ENCODE measurements at places on chromosomes 1 and 21.

DNA sequence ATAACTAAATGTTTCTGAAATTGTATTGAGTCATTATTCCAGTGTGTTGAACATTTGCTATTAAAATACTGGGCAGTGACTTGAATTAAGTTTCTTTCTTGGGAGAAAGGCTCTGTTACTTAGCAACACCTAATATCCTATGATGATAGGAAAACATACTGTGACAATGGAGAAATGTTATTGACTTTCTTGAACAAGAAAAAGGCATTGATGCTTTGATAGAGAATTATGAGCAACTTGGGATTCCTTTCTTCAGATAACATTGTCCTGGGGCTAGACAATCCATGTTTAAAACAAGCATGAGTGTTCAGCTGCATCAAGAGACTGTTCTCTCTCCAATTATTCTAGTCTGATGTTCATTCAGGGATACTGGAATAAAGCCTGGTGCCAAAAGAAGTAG, 215.9 kb upstream of the L1TD1 start:
- no peak for DNase-seq

- peak; percentile 86 for DNase-seq
Measured at GRCh38 chr1:235327559-235328270, at the start of gene ARID4B. TSS of gene ARID4B (minus strand) at chr1:235328179. CDS start at chr1:235326919, 1,260 bp downstream.

- DNase-seq: no peak
Measured at GRCh38 chr1:57093122-57093521, 127.3 kb upstream of the C8B start.

- DNase-seq: no peak
Measured at GRCh38 chr1:104726917-104727316, 977.2 kb downstream of the AMY1C start.

- DNase-seq: peak; percentile 93
Measured at GRCh38 chr1:28313702-28314546, 14.9 kb upstream of the MED18 start.

GRCh38 chr1:214277704-214278635, 3.0 kb upstream of the SMYD2 start:
- DNase-seq: no peak

- DNase-seq: no peak
Measured at GRCh38 chr1:33151116-33151515, 30.7 kb downstream of the TRIM62 start.

DNA sequence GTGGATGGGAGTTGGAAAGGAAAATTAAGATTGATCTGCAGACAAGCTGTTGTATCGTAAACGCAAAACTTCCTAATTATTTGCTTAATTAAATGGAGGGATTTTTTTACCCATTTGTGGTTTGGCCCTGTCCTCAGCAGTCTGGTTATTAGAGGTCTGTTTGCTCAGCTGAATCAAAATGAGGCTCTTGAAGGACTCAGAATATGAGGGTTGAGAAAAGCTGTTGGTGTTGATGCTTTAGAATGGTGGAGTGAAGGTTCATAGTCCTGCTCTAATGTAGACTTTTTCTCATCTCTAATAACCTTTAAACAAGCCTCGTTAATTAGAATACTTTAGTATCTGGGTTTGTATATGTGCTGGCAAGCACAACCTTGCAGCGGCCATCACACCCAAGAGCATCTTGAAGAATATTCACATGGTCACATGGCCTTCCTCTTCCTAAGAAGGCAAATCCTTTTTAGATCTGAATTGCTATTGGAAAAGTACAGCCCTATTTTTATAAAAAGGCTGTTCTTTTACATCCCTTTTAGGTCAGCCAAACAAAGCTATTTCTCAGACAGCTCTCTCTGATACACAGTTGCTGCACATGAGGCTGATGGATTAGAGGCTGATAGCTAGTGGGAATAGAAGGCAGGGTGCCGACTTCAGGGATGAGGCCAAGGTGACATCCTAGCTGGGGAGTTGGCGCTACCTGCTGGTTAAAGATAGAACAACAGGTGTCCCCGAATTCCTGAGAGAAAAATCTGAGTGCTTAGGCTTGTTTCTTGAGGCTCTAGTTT, 53.8 kb downstream of the MACF1 start:
- DNase-seq: peak; percentile 69

- no peak for DNase-seq
Measured at GRCh38 chr1:118338936-118339335, 153.9 kb upstream of the SPAG17 start.

GRCh38 chr1:30271401-30272276, 451.7 kb downstream of the MATN1 start:
- no peak for DNase-seq

- DNase-seq: no peak
Measured at GRCh38 chr1:10170239-10170574, 40.2 kb upstream of the KIF1B start.

DNA sequence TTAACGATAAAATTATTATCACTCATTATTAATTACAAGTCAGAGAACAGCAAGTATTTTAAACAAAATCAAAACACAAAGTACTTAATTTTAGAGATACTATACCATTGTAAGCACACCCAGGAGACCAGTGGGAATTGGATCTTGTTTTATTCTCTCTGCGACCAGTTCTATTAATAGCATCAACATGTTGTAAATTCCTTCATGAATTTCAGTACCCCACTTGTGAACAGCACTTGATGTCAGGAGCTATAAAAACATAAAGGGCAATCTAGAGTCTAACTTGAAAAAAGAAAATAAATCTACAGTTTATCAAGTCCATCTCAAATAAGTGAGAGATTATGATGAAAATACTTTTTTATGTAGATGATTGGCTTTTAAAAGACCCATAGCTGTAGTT, 42.9 kb downstream of the USP24 start:
- DNase-seq: no peak

- peak; percentile 91 for DNase-seq
Measured at GRCh38 chr1:234724516-234725176, 114.7 kb upstream of the IRF2BP2 start.

- no peak for DNase-seq
Measured at GRCh38 chr1:221035662-221036153, 156.5 kb downstream of the HLX start.

DNA sequence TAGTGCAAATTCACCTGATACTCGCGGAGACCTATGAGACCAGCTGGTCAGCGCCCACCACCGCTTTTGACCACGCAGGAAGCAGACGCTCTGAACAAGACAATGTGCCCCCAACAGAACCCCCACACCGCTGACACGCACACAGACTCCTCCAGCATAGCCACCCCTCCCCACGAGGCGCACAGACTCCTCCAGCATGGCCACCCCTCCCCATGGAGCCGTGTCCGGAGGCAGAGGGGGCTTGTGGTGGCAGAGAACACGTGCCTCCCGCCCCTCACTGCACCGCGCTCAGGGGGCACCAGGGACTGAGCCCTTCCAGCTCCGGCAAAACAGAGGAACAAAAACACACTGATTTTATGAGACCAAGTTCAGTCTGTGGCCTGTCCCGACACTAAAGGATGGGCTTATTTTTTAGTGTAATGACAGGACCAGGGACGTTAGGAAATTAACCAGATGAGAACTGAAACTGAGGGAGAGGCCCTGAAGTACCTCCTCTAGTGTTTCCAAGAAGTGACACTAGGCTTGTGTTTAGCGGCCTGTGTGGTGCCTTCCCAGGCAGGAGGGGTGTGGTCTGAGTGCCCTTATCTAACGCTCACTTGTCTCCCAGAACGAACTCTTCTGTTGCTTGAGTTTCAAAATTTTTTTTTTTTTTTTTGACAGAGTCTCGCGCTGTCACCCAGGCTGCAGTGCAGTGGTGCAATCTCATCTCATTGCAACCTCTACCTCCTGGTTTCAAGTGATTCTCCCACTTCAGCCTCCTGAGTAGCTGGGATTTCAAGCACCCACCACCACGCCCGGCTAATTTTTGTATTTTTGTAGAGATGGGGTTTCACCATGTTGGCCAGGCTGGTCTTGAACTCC, 10.0 kb upstream of the AGPAT3 start:
- DNase-seq: no peak

DNA sequence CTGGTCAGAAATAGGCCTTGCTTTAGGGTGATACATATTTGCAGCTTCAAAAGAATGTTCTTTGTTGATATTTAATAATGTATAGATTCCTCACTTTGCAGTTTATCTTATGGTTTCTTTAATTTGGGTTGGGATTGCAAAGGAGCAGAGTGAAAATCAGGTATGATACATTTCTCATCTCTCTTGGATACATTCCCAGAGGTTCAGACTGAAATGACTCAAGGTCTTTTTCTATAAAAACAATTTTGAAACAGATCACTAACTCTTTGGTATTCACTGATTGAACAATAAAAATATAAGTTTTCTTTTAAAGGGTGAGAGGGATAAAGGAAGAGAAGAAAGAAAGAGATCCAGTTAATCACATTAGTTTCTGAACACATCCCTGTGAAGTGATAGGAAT, 606.5 kb upstream of the CAMK1G start:
- DNase-seq: no peak

DNA sequence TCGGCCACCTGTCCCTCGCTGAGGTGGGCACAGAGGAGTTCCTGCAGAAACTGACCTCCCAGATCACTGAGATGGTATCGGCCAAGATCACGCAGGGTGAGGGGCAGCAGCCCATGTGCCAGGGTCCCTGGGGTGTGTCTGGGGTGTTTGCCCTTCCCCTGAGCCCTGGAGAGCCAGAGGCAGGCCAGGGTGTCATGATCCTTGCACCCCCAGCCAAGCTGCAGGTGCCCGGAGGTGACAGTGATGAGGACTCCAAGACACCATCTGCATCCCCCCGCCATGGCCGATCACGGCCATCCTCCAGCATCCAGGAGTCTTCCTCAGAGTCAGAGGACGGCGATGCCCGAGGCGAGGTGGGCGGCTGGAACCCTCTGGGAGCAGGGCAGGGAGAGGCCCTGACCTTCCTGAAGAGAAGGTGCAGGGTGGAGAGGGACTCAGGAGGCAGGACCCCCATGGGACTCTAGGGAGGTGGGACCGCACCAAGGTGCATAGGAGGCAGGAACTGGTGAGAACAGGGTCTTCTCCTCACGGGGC, 69.5 kb downstream of the TRIM11 start:
- peak; percentile 36 for DNase-seq

- DNase-seq: no peak
Measured at GRCh38 chr1:8765198-8765597, 52.2 kb downstream of the RERE start.
